ENCODE measurements at places on chromosomes 2 and 18.

GRCh38 chr2:97781981-97782380, 68.6 kb downstream of the ZAP70 start:
- DNase-seq: no peak

GRCh38 chr2:240451791-240452461, 16.5 kb downstream of the GPC1 start:
- no peak for DNase-seq

- DNase-seq: no peak
These were observed 282.9 kb upstream of the TNP1 start for GRCh38 chr2:217142649-217143266.

DNA sequence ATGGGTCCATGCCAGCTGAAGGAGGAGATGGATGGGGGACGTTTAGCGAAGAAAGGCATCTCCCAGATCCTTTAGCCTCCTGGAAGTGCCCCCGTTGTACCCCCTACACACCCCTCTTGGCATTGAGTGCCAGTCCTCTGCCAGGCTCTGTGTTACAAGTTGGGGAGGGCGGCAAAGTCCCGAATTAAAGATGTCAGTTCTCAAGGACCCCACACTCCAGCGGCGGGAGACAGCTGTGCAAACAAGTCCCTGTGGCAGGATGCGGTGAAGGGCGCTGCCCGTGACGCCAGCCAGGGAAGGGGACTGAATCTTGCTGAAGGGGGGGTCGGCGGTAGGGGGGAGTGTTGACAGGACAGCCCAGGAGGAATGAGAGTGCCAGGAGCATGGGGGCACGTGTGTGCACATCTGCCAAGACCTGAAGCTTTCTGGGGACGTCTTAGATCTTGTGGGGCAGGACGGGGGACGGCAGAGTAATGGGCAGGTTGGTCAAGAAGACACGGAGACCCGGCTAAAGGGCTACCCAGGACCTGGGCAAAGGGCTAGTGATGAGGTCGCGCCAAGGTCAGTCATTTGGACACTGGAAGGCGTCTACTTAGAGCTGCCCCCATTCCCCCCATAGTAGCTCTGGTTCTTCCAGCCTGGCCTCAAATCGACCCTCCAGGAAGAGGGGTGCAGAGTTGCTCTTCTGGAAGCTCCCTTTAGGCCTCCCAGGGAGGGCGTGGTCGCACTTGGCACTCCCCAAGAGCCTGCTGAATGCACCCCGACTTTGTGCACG, 2.8 kb upstream of the CTDSP1 start:
- peak; percentile 85 for DNase-seq

DNA sequence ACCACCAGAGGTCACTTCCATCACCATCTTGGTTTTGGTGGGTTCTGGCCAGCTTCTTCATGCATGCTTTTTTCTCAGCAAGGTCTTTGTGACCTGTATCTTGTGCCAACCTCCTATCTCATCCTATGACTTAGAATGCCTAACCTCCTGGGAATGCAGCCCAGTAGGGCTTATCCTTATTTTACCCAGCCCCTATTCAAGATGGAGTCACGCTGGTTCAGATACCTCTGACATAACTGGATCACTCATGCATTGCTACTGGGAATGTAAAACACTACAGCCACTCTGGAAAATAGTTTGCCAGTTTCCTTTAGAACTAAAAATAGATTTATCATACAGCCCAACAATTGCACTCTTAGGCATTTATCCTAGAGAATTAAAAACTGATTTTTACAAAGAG, 219.2 kb downstream of the IRS1 start:
- no peak for DNase-seq

GRCh38 chr18:79529296-79529695, 133.6 kb downstream of the NFATC1 start:
- DNase-seq: peak; percentile 36

- no peak for DNase-seq
These were observed 21.1 kb upstream of the IL18R1 start for GRCh38 chr2:102334486-102334885.

DNA sequence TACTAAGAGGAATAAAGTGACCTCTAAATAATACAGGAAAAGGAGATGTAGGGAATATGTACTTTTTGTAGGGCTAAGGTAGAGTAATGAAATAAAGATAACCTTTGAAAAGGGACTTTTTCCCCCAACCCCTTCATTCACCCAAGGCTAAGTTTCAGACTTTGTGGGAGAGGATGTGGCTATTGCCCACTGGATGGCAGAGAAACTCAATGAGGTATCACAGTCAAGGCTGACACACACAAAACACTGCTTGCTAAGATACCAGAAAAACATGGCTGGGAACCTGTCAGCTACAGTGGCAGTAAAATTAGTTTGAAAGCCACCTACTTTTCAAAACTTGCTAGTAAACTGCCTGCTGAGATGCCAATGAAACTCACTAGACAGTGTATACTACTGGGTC, 158.8 kb upstream of the WDSUB1 start:
- DNase-seq: no peak

GRCh38 chr2:29123617-29124349, 8.6 kb downstream of the CLIP4 start:
- DNase-seq: no peak

GRCh38 chr2:113795405-113795920, 39.0 kb upstream of the SLC35F5 start:
- DNase-seq: no peak

DNA sequence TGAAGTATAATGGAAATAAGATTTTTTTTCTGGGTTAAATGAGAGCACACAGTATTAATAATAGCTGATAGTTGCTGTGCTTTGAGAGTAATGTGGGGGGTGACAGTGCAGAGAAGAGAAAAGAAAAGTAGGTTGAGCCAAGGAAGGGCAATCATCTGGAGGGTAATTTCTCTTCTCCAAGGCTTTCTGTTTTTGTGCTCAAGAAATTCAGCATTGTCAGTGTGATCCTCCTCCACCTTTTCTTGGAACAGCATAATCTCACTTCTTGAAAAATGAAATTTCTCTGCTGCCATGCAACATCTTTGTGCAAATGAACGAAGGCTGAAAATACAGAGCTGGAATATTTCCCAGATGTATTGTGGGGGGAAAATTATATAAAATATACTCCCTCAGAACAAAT, 673.1 kb downstream of the LRRTM4 start:
- no peak for DNase-seq

- no peak for DNase-seq
These were observed 371.8 kb downstream of the EPHA4 start for GRCh38 chr2:221200184-221200839.

GRCh38 chr2:67389286-67389685, 7.8 kb upstream of the ETAA1 start:
- DNase-seq: no peak

- DNase-seq: peak; percentile 10
These were observed 39.1 kb upstream of the FAM136A start for GRCh38 chr2:70340761-70341476.

- no peak for DNase-seq
These were observed 304.6 kb upstream of the LYPD1 start for GRCh38 chr2:132974467-132975095.

DNA sequence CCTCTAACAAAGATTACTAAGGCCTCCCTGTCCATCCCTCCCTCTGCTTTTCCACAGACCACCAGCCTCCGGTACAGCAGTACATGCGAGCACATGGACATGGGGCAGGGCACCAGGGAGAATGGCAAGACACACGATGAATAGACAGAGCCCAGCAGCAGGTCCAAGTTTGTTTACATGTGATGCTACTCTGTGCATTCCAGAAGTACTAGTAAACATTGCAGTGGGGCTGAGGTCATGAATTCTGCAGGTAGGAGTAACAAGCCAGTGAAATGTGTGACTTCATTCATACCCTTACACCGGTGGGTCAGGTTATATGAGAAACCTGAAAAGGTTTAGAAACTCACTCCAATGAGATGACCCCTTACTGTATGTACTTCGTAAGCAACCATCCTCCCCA, 205.7 kb downstream of the BCL11A start:
- no peak for DNase-seq

DNA sequence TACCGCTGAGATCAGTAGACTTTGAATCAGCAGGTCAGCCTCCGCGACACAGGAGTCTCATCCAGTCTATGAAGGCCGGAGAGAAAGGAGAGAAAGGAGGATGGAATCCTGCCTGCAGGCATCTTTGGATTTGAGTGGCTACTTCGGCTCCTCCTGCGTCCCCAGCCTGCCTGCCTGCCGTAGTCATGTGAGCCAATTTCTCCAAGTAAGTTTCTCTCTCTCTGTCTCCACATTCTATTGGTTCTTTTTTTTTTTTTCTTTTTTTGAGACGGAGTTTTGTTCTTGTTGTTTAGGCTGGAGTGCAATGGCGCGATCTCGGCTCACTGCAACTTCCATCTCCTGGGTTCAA, 16.7 kb downstream of the PDCD1 start:
- no peak for DNase-seq

DNA sequence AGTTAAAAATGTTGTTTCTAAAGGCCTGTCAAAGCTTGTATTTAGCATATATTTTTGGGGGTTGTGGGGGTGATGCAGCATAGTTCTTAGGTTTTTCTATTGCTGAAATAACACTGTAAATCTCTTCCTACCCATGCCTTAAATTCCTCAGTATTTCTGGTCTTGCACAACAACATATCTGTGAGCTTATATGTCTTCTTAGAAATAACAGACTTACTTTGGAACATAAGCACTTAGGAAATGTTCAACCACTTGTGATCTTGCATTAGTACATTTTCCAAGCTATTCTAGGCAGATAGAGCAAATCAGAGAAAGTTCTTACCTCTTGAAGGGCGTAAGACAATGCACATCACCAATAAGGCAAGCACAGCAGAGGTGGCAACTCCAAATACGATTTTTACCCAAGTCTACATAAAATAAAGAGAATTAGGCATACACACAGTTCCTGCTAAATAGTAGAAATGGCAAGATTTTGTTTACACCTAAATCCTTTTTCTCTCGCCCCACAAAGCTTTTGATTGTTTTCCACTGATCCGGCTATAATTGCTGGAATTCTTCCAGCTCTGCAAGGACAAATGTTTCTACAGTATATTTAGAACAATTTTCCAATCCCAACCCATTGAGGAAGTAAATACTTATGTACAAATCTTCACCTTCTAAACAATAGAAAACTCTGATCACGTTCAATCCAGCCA, 512 bp downstream of the FAP start:
- no peak for DNase-seq

Measured in CD8-positive, alpha-beta memory T cell (primary cell).